ENCODE measurements at places on chromosomes 3 and 15. TPM values are rescaled to one million over a fixed set of nuclear protein-coding genes. Genes with fewer than 3 reads are reported as not detected.

Gene ITIH4
- total RNA-seq: 3.3 TPM

DNA sequence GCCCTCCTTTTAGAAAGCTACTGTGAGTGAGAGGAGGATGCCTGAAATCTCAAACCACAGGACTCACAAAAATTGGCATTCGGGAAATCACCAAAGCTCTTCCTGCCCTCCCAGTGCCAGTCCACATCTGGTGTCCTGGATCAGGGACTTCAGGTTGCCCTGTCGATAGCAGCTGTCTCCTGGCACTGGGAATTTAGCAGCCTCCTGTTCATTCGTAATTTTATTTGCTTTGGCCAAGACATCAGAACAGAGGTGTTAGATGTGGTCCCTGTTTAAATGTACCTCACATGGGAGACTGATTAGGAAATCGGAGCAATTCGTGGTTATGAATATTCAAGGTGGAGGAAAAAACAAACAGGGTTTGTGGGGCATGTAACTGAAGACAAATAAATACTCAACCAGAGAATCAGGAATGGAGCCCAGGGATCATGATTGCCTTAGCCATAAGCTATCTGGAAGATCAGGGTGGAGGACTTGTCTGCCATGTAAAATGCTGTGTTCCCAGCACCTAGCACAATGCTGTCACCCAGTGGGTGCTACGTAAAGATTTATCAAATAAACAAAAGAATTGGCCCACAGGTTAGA is 265.2 kb upstream of the PROK2 start:
- DNase-seq: no peak

DNA sequence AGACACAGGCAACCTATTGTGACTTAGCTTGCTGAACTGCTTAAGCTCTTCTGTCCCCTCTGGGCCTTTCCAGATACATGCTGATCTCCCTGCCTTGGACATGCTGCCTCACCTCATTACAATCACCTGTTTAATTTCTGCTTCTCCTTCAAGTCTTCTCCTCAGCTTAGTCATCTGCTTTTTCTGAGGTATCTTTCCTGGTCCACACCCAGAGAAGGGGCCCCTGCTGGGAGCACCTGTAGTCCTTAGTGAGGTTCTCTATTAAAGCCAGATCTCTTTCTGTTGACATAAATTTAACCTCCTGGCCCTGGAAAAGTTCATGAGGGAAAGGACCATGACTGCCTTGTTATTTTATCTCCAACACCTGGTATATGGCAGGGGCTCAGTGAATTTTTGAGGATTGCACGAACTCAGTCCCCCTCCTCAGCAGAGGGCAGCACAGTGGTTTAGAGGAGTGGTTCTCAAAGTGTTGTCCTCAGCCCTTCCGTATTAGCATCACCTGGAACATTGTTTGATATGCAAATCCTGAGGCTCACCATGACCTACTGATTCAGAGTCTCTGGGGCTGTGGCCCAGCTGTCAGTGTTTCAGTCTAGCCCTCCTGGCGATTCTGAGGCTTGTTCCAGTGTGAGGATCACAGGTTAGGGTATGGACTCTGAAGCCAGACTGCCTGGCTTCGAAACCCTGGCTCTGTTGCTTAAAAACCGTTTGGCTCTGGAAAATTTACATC is 12.7 kb downstream of the COL6A6 start:
- DNase-seq: no peak

Gene NR2E3
- total RNA-seq: 2.3 TPM

Gene SGO1
- total RNA-seq: 6.9 TPM

DNA sequence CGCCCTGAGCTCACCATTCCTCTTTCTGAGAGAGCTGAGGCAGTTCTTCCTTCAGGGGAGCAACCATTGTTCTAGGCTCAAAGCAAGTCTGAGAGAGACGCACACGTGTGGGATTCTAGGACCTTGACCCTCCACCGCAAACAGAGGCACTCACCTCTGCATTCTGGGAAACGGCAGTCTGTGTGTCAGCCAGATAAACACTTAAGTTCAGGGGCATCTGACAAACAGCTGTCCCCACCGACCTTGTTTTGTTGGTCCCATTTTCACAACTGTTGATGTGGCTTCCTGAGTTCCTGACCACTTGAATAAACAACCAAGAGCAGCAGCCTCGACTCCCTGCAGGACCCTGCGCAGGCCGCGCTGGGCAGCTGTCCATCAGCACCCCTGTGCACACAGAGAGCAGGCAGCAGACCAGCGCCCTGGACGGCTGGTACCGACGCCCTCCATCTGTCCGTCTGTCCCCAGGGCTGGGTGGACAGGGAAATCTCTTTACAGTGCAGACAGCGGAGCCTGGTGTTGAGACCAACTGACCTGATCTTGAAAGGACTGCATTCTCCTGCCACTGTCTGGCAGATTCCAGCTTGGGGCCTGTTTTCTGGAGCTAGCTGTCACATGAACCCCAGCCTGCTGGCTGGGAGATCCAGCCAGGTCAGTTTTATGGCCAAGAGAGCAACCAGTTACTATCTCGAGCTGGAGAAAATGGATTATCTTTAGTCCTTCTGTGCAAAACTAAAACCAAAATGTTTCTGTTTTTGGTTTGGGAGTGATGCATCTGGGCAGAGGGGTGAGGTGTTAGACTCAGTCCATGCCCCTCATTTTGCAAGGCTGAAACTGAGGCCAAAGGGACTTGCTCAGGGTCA is 64.2 kb downstream of the FAM43A start:
- DNase-seq: no peak

Gene PAQR5
- 2.6 TPM for total RNA-seq

DNA sequence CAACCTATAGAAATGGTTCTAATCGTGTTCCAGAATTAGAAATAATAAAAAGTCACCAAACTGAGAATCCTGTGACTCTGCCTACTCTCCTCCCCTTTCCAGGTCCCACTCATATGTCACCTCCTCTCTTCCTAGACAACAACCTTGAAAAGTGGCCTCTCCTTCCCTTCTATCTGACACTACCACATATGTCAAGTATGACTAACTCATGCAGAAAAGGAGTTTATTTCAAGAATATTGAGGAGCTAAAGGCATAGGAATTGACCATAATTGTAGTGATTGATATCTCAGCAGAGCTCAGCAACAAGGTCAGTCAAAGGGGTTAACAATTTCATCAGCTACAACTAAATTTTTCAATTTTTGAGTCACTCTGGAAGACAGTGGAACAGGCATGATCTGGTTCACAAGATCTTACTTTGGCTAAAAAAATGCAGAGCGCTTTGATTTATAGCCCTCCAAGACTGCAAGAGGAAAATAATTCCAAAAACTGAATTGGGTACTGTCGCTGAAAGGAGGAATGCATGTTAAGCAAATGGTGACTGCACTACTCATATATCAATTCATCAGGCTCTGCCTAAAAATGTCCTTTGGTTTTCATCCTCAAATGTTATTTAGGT is 160.6 kb upstream of the ARHGEF26 start:
- DNase-seq: no peak

DNA sequence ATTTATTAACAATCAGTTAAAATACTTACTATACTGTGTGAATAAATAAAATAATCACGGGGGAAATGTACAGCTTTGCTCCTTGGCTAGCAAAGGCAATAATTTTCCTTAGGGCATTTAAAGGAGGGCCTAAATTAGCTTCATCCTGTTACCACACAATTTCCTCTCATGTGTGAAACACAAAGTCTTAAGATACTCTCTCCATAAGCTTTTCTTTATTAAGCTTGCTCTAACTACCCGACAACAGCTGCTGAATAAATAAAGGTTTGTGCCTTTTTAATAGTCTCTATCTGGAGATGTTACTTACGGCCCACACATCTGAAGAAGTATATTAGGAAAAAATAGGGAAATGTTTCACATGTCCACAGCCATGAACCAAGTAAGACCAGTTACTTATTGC is 29.7 kb downstream of the ZNF106 start:
- DNase-seq: no peak

DNA sequence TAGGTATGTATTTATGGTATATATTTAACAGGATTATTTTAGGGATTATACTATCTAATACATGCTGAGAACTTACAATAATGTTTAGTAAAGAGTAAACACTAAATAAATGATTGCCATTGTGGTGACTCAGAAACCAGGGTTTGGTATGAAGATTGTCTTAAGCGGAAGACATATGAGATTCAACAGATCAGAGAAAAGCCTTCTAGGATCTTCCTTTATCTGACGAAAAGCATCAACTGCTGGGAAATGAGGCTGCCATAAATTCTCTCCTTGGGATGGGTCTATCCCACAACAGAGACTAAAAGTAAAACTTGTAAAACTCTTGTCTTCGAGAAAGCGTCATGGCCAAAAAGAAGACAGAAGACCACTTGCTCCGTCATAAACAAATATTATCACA is 1352.2 kb upstream of the EPHA6 start:
- DNase-seq: no peak

DNA sequence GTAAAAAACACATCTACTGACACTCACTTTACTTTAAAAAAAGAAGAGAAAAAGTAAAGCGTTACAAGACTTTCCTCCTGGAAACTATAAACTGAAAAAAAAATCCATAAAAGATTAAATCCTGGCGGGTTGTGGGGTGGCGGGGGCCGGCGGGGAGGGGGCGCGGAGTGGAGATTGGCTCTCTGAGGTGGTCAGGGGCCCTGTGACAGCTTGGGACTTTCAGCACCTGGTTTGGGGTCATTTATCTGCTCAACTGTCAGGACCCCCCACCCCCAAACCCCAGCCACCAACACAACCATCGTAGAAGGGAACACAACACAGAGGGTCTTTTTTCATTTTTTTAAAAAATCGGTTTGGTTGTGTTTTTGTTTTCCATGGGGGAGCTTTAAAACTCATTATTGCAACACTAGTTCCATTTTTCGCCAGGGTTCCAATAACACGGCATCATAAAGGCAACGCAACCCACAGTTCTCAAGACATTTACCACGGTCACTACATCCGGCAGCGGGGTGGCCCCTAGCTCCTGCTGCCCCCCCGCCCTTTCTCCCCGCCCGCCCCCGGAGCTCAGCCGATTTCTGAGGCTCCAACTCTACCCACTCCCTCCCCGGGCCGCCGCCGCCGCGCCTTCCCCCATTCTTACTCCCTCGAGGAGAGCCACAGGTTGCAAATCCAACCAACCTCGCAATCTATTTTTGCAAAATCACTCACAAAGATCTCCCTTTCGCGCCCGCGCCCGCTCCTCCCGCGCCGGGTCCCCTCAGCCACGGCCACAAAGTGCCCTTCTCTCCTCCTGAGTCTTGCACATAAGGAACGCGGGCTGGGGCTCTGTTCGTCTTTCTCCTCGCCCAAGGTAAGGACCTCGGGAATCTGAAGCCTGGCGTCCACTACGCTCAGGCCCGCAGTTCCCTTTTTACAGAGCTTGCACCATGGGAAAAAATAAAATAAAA is 1.8 kb downstream of the BCL6 start:
- DNase-seq: no peak

- no peak for DNase-seq
Observed at GRCh38 chr3:194960446-194961032, 274.9 kb downstream of the FAM43A start.

DNA sequence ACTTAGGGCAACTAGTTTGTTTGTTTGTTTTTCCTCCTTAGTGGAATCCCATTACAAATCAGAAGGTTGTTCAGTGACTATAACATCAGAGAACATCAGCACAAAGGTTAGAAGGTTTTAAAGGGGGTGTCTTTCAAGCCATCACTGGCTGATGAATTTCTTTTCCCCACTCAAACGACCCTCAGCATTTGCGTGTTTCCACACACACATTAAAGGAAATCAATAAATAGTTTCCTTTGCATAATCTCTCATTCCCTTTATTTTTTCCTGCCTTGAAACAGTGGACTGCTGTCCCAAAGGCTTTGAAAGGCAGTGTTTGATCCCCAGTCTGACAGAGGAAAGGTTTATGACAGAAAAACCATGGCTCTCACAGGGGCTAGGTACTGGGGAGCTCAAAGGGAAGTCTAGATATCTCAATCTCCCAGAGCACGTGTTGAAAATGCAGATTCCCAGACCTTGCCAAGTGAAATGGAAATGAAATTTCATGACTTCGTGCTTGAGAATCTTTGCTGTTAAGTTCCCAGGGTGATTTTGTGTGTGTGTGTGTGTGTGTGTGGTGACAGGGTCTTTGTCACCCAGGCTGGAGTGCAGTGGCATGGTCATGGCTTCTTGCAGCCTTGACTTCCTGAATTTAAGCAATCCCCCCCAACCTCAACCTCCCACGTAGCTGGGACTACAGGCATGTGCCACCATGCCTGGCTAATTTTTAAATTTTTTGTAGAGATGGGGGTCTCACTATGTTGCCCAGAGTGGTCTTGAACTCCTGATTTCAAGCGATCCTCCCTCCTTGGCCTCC is 2.2 kb upstream of the INTS14 start:
- no peak for DNase-seq

Gene MYH15
- total RNA-seq: 1.2 TPM

DNA sequence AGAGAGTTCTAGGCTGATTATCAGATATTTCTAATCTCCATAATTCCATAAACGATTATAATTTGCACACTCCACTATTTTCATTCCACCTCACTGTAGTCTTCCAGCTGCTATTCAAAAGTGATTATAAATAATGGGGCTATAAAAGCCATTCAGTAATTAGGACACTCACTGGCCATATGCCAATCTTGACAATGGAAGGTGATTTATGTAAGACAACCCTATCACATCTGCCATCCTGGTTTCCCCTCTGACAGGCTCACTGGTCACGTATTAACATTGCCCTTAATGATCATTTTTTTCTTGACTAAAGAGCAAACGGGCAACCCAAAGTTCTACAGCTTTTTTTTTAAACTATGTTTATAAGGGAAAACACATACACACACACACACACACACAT is 402.4 kb downstream of the MAGI1 start:
- no peak for DNase-seq

DNA sequence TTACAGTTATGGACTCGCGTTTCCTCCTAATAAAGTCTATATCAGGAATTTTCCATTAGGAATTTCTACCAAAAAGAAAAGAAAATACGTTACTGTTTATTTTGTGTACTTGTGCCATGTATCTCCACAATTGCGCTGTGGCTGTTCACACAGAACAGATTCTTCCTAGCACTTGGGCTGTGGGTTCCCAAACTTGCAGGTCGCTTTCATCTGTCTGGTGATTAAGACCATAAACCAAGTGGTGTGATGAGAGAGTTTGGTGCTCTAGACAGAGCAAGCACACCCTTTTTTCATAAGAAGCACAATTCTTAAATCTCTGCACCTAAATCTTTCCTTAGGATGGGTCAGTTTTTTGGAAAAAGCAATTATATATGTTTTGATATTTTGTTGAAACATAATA is 203.3 kb downstream of the TP63 start:
- no peak for DNase-seq

Gene AP2M1
- total RNA-seq: 195 TPM

DNA sequence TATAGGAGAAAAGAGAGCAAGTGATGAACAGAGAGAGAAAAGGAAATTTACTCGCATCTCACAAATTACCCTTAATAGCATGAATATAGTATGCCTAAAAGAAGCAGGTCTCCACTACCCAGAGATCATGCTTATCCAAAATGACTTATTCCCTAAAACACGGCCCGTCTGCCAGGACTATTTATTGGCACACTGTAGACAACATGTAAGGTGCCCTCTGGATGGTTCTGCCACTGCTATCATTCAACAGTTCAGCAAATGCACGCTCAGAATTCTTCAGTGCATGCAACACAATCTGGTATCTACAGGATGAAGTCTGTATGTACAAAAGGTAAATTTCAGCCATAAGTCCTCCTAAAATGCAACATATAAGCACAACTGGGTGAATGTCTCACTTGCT is 465.8 kb downstream of the SHQ1 start:
- no peak for DNase-seq

GRCh38 chr3:114439284-114439683 is 145.5 kb downstream of the TIGIT start:
- no peak for DNase-seq

Gene SNURF
- 51.9 TPM for total RNA-seq

- DNase-seq: no peak
Observed at GRCh38 chr3:144569651-144570050, 598.0 kb downstream of the DIPK2A start.
